ENCODE measurements at places on chromosomes 3 and 15.

GRCh38 chr3:194300936-194301335 is 50.2 kb downstream of the CPN2 start:
- DNase-seq = no peak

DNA sequence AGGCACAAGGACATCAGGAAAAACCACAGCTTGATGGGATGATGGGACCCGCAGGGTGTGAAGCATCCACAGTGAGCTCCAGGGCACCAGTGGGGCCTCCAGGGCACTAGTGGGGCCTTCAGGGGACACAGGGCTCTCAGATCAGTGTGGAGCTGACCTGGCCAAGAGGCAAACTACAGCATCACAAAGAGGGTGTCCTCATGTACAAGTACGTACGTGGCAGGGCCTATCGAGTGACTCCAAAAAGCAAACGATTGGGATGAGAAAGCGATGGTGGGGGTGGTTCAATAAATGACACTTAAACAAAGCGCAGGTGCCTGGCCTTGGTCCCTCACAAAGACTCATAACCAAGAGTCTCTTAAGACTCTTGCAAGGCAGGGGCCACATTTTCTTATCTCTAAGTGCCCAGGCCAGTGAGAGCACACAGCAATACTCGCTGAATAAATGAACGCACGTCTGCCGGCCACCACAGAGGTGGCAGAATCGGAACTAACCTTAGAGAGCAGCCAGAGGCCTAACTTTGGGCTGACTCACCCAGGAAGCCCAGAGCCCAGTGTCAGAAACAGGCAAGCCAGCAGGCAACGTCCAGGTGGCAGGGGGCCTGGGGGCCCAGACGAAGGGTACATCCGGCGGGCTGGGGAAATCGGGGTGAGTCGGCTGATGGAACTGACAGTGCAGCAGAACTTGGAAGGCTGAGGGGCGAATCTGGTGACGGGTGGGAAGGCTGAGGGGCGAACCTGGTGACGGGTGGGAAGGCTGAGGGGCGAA is 8.7 kb downstream of the PCSK6 start:
- DNase-seq = no peak

- peak; percentile 51 for DNase-seq
Observed at GRCh38 chr15:63601026-63601703, 4.0 kb downstream of the FBXL22 start.

DNA sequence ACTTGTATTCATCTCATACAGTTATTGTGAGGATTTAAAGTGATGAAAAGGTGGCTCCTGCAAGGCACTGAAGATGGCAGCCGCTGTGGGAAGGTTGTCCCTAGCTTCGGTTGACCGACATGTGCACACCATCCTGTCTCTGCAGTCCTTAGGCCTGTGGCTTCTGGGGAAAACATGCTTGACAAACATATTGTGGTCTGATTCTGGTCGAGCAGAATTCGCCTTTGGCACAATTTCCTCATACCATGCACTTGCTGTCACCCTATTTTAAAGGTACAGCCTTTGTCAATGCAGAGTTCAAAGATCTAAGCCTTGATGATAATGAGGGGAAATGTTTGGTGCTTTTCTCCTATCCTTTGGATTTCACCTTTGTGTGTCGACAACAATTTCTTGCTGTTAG is 50.9 kb downstream of the PRICKLE2 start:
- no peak for DNase-seq

DNA sequence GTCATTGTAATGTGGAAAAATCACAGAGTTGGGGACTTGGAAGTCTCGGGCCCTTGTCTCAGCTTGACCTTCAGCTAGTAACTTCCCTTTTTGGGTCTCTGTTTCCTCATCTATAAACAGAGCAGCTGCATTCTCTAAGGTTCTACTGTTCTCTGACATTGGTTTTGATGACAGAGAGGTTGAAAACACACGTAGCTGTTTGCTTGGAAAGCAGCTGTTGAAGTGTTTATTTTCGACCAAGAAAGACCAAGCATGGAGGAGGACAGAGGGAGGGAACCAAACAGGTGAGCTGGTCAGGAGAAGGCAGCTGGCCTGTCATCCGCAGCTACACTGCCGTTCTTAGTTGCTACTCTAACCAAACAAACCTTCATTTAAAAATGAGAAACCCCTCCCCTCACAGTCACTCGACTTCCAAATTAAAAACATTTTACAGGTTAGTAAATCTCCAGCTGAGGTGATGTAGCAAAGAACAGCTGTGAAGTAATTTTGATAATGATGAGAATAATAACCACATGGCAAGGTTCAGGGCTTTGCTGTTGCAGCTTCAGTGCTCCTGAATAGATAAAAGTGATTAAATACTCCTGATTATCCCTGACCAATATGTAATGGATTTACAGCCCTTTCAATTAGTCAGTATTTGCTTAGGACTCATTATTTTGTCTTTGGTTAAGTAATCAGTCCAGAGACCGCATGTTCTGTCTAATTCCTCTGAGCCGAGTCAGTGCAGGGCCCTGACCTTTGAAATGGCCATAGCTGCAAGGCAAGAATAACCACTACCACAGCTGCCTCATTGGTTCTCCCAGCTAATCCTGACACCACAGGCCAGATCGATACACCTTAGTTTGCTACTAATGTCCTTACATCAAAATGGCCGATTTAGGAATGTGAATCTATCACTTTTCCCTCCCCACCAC is 65.3 kb downstream of the MEIS2 start:
- no peak for DNase-seq
